Fibroblast of gingiva (primary cell): ENCODE measurements at places on chromosomes 3 and 15.

DNA sequence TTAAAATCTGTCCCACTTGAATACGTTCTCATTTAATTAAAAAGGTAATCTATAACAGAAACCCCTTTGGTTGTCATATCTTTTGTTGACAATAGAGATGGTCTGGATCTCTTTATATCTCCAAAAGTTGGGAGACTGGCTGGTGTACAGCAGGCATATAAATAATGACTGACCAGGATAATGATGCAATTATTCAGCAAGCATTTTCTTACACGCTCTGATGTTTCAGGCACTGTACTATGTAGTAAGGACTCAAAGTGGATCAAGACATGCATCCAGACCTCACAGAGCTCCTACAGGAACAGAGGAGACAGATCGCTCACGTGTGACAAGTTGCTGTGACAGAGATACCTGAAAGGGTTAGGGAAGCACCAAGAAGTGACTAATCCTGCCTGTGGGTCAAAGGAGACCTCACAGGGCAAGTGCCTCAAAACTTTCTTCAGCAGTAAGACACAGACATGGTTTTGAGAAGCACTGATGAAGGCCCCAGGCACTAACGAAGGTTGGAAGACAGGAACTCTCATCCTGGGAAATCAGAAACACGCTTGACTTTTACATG is 25.7 kb downstream of the VPS39 start:
- DNase-seq, result no peak

DNA sequence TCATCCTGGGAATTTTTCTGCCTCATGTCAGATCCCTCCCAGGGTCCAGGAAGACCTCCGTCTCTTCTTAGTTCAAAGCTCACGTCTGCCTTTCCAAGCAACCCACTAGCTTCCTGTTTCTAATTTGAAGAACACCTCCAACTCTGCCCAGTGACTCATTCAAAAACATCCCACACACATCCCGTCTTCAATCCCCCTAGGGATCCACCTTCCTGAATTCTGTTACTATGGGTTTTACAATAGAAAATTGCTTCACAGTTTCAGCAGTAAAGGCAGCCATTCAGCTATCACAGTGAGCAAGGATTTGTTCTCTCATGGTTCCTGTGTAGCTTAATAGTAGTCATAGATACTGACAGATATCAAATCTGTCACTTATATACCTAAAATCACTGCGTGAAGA is 308.3 kb upstream of the CCDC54 start:
- DNase-seq, result peak; percentile 78

- DNase-seq, result no peak
Observed at GRCh38 chr3:38002291-38002876, 11.8 kb downstream of the VILL start.

- no peak for DNase-seq
Observed at GRCh38 chr3:47130557-47130956, 33.4 kb downstream of the SETD2 start.

GRCh38 chr3:132650153-132650552 is 9.5 kb downstream of the ACAD11 start:
- no peak for DNase-seq

- DNase-seq, result no peak
Observed at GRCh38 chr3:180188512-180189309, 152.0 kb upstream of the PEX5L start.

GRCh38 chr3:42032693-42033349 is 58.3 kb upstream of the TRAK1 start:
- DNase-seq, result peak; percentile 95

DNA sequence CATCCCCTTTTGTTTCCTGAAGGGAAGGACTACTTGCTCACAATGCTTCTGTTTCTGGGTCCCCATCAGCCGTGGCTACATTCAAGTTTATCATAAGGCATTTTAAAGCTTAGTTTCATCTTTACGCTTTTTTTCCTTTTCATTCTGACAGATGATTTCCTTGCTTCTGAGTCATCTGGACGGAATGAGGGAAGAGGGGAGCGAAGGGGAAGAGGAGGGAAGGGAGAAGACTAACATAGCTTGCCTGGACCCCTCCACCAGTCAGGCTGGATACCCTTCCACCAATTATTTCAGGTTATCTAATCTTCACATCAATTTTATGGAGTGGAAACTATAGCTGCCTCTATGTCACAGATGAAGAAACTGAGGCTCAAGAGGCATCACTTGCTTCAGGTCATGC is 27.6 kb downstream of the FAM3D start:
- DNase-seq, result no peak

GRCh38 chr3:87175732-87176131 is 51.4 kb upstream of the CHMP2B start:
- peak; percentile 42 for DNase-seq

- no peak for DNase-seq
Observed at GRCh38 chr3:45538641-45538986, 55.9 kb upstream of the LIMD1 start.

GRCh38 chr3:194556086-194557056 is 69.6 kb upstream of the ATP13A3 start:
- no peak for DNase-seq

GRCh38 chr3:27114684-27115083 is 254.5 kb downstream of the NEK10 start:
- DNase-seq, result no peak

- DNase-seq, result no peak
Observed at GRCh38 chr15:45338417-45338816, 39.9 kb downstream of the GATM start.

GRCh38 chr3:168951884-168952283 is 711.6 kb downstream of the MECOM start:
- DNase-seq, result no peak
